ENCODE measurements at places on chromosomes 5 and 9. TPM values are rescaled to one million over a fixed set of nuclear protein-coding genes. Genes with fewer than 3 reads are reported as not detected.

ZNF883 gene
- 3.8 TPM for total RNA-seq

TNFSF15 gene
- total RNA-seq = not detected

DNA sequence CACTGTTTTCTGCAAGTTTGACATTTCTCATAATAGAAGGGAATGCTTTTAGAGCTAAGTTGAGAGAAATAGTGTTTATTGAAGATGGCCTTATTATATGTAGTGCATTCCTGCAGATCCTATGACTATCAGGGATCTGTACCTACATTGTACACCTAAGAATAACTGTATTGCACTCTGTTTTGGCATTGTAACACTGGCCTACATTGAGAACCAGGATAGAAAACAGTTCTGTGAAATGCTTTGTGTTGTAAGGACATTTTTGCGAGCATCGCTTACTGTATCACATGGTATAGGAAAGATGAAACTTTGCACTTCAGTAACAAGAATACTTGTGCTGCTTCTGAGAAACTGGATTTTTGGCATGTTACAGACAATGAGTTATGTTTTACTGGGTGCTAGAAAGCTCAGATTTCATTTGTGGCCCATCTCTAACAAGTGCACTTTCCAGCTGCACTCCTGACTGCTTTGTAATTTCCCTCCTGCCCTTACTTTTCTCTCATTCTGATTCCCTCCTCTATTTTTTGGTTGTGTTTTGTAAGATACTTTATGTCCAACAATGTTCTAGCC, 30.6 kb downstream of the C9orf85 start:
- no peaks in the 10 kb centered on the region for H3K4me1 ChIP-seq
- H3K36me3 ChIP-seq = no peaks in the 10 kb centered on the region
- no peak overlapping the region for H3K27ac ChIP-seq
- DNase-seq = no peak

DNA sequence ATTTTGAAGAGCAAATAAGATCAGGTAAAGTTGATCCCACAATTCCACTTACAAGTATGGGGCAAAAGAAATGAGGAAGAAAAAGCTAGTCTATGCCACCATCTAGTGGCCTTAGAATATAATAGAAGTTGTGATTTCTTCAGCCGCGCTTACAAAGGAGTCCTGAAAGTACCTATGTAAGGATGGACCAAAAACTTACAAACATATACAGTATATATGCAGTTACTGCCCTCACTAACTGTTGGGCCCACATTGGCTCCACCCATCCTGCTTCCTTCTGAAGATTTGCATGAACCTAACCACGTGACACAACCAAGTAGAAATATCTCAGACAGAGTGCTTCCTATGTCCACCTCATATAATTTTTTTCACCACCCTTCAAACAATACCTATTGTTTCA, 11.7 kb upstream of the OR13D1 start:
- H3K27ac ChIP-seq = no peak overlapping the region
- H3K27me3 ChIP-seq = no peaks in the 10 kb centered on the region
- no peak overlapping the region for H3K4me3 ChIP-seq
- no peak for DNase-seq
- no peaks in the 10 kb centered on the region for H3K4me1 ChIP-seq

GRCh38 chr9:131712151-131712716, 27.6 kb downstream of the RAPGEF1 start:
- no peak overlapping the region for H3K4me3 ChIP-seq
- DNase-seq = no peak
- no peaks in the 10 kb centered on the region for H3K27me3 ChIP-seq
- H3K4me1 ChIP-seq = peaks cover 83% of the 10 kb centered on the region
- H3K36me3 ChIP-seq = no peaks in the 10 kb centered on the region

GRCh38 chr9:34545497-34545896, 22.7 kb upstream of the ENHO start:
- no peaks in the 10 kb centered on the region for H3K4me1 ChIP-seq
- H3K27me3 ChIP-seq = no peaks in the 10 kb centered on the region
- no peaks in the 10 kb centered on the region for H3K36me3 ChIP-seq
- H3K4me3 ChIP-seq = no peak overlapping the region

DNA sequence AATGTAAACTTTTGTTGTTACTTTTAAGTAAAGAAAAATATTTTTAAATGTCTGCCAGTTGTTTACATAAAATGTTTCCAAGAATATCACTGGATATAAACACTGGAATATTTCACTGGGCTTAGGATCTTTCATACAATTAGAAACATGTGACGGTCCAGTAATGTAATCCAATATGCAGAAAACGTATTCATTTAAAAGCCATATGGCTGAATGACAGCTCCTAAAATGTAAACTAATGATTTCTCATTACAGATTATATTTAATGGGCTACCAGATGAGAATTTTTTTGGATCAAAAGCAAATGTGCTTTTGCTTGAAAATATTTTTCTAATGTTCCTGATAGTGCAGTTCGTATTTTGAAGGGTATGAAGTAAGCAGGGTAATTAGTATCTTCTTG, 124.3 kb downstream of the TTC39B start:
- no peak overlapping the region for H3K4me3 ChIP-seq
- H3K27ac ChIP-seq = no peak overlapping the region
- no peaks in the 10 kb centered on the region for H3K4me1 ChIP-seq
- no peaks in the 10 kb centered on the region for H3K27me3 ChIP-seq
- DNase-seq = no peak

- no peak overlapping the region for H3K27ac ChIP-seq
- H3K36me3 ChIP-seq = peaks cover 32% of the 10 kb centered on the region
- no peak for DNase-seq
- no peak overlapping the region for H3K4me3 ChIP-seq
- peaks cover 38% of the 10 kb centered on the region for H3K4me1 ChIP-seq
- no peaks in the 10 kb centered on the region for H3K27me3 ChIP-seq
Measured at GRCh38 chr9:129135476-129135875, 24.3 kb downstream of the PTPA start.

DNA sequence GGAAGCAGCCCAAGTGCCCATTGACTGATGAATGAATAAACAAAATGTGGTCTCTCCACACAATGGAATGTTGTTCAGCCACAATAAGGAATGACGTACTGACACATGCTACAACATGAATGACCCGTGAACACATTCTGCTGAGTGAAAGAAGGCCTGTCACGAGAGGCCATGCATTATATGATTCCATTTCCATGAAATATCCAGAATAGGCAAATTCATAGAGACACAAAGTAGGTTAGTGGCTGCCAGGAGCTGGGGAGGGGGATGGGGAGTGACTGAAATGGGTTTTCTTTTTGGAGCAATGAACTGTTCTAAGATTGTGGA, 41.4 kb downstream of the BICD2 start:
- H3K4me1 ChIP-seq = peaks cover 21% of the 10 kb centered on the region
- H3K27me3 ChIP-seq = no peaks in the 10 kb centered on the region
- peaks cover 53% of the 10 kb centered on the region for H3K36me3 ChIP-seq

DNA sequence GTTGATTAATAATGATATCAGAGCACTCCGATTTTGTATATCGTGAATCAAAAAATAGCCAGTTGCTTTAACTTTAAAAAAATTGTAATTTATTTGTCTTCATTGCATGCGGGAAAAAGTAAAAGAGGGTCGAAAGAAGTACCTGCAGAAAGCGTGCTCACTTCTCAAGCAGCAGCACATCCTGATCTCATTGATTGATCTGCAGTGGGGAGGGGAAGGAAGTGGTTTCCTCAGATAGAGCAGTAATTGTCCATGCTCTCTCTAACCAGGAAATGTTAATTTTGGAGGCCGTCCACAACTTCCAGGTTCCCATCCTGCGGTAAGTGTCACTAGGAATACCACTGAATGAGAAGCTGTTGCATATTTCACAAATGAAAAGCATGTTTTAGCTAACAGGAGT, 63.2 kb downstream of the SYK start:
- no peak overlapping the region for H3K27ac ChIP-seq
- H3K27me3 ChIP-seq = no peaks in the 10 kb centered on the region
- H3K4me1 ChIP-seq = no peaks in the 10 kb centered on the region
- DNase-seq = no peak
- H3K4me3 ChIP-seq = no peak overlapping the region
- H3K36me3 ChIP-seq = no peaks in the 10 kb centered on the region

DNA sequence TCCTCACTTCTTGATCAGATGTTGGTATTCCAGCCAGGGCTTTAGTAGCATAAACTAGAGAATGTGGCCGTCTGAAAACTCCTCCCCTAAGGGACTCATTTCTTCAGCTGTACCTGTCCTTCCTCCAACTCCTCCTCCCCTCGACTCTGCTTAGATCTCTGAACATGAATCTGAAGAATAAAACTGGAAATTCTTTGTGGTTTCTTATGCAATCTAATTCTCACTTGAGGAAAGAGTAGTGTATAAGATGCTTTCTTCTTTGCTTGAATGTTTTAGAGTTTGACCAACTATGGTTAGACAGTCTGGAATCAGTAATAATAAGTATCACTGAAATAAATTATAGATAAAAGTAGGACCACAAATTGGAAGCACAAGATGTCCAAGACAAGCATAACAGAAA, 128.5 kb downstream of the LRRC70 start:
- no peaks in the 10 kb centered on the region for H3K4me1 ChIP-seq
- no peaks in the 10 kb centered on the region for H3K27me3 ChIP-seq
- H3K36me3 ChIP-seq = no peaks in the 10 kb centered on the region
- no peak for DNase-seq

DNA sequence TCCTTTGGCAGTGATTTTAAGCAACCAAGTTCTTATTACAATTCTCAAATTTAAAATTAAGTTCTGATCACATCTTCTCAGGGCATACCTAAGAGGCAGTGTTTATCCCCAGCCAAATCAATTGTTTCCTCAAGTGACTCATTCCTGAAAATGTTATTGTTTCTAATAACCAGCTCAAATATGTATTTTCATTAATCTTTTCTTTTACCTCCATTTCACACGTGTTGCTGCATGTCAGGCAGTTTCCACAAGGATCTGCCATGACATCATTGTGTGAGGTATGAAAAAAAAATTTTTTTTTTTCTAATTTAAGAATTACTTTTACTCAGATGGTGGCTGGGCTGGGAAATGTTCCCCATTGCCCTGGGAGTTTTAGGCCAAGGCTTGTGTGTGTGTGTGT, 113.0 kb upstream of the NTRK2 start:
- H3K27ac ChIP-seq = no peak overlapping the region
- no peak overlapping the region for H3K4me3 ChIP-seq
- DNase-seq = no peak

ARSI gene
- 0.30 TPM for total RNA-seq

DNA sequence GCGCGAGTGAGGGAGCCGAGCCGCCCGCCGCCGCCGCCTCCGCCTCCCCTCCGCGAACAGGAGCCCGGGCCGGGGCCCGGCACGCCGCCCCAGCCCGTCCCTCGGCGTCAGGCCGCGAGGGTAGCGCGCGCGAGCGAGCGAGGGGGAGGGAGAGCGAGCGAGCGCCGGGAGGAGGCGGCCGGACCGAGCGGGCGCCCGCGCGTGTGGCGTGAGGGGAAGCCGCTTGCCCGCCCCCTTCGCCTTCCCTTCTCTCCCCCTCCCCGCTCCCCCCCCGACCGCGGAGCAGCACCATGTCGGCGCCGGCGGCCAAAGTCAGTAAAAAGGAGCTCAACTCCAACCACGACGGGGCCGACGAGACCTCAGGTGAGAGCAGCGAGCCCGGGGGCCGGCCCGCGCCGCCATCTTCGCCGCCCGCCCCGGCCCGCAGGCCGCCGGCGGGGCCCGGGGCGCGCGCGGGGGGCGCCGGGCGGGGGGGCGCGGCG, 312 bp downstream of the SET start:
- H3K27me3 ChIP-seq = no peaks in the 10 kb centered on the region
- peaks cover 35% of the 10 kb centered on the region for H3K4me1 ChIP-seq

- H3K4me1 ChIP-seq = no peaks in the 10 kb centered on the region
- H3K4me3 ChIP-seq = no peak overlapping the region
- no peak overlapping the region for H3K27ac ChIP-seq
Measured at GRCh38 chr9:25442526-25442925, 235.7 kb downstream of the TUSC1 start.

GRCh38 chr9:130437011-130437789, 7.6 kb upstream of the ASS1 start:
- no peaks in the 10 kb centered on the region for H3K27me3 ChIP-seq
- peaks cover 14% of the 10 kb centered on the region for H3K4me1 ChIP-seq
- no peak overlapping the region for H3K27ac ChIP-seq
- H3K4me3 ChIP-seq = no peak overlapping the region
- no peaks in the 10 kb centered on the region for H3K36me3 ChIP-seq

DNA sequence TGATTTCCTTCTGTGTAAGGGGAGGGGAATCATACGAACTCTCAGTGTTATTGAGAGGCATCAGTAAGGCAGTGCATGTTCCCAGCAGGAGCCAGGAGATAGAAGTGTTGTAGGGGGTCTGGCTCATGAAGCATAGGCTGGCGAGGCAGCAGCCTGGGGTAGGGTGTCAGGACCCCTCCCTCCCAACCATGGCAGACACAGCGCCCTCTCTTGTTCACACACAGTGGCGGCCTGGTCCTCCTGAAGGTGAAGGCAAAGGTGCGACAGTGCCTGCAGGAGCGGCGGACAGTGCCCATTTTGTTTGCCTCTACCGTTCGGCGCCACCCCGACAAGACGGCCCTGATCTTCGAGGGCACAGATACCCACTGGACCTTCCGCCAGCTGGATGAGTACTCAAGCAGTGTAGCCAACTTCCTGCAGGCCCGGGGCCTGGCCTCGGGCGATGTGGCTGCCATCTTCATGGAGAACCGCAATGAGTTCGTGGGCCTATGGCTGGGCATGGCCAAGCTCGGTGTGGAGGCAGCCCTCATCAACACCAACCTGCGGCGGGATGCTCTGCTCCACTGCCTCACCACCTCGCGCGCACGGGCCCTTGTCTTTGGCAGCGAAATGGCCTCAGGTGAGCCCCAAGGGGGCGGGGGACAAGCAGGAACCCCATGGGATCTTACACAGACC, 4.7 kb downstream of the SLC27A4 start:
- H3K27ac ChIP-seq = no peak overlapping the region
- no peaks in the 10 kb centered on the region for H3K27me3 ChIP-seq
- H3K36me3 ChIP-seq = peaks cover 70% of the 10 kb centered on the region
- no peak for DNase-seq

GRCh38 chr5:65708145-65708544, 13.8 kb downstream of the SGTB start:
- DNase-seq = no peak
- no peaks in the 10 kb centered on the region for H3K4me1 ChIP-seq
- H3K4me3 ChIP-seq = no peak overlapping the region

CTXN3 gene
- total RNA-seq = not detected

- peak overlapping the region; percentile 70 for H3K27ac ChIP-seq
- H3K27me3 ChIP-seq = no peaks in the 10 kb centered on the region
- H3K36me3 ChIP-seq = no peaks in the 10 kb centered on the region
- peaks cover 19% of the 10 kb centered on the region for H3K4me1 ChIP-seq
- no peak overlapping the region for H3K4me3 ChIP-seq
Measured at GRCh38 chr9:90097237-90097636, 492.4 kb downstream of the GADD45G start.

LMNB1 gene
- total RNA-seq = 2.6 TPM

F12 gene
- not detected for total RNA-seq

MEIKIN gene
- total RNA-seq = not detected

LEAP2 gene
- not detected for total RNA-seq

GRCh38 chr9:84718476-84718875, 48.9 kb downstream of the NTRK2 start:
- no peak for DNase-seq
- no peaks in the 10 kb centered on the region for H3K27me3 ChIP-seq
- H3K27ac ChIP-seq = no peak overlapping the region
- H3K36me3 ChIP-seq = no peaks in the 10 kb centered on the region
- H3K4me3 ChIP-seq = no peak overlapping the region

Measured in right atrium auricular region (tissue), 2 donors.